HCT116 (cell line): ENCODE measurements at places on chromosomes 7 and 10.

DNA sequence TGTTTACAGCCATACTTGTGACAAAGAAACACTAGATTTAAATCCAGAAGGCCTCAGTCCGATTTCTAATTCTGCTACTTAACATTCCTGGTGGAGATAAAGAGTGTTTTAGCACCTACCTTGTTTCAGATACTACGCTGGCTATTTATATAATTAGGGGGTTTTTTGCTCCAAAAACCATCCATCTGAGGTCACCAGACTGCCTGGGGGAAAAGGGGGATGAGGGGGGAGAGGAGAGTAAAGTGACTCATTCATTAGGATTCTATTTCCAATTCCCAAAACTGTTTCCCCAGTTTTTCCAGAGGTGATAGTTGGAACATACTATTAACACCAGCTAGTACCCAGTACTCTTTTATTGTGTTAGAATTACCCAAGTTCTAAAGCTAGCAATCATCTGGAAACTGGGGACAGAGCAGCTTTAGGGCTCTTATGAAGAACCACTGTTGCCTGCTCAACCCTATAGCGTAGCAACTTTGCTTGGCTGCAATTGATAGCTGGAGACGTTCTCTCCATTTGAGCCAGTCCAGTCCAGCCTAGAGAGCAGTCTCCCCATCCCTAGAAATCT lies 6.6 kb downstream of the GCC1 start:
- no peaks in the 10 kb centered on the region for H3K27me3 ChIP-seq
- DNase-seq = no peak
- H3K27ac ChIP-seq = no peak overlapping the region
- H3K4me1 ChIP-seq = no peaks in the 10 kb centered on the region; the same call in 1 of the 2 replicates

DNA sequence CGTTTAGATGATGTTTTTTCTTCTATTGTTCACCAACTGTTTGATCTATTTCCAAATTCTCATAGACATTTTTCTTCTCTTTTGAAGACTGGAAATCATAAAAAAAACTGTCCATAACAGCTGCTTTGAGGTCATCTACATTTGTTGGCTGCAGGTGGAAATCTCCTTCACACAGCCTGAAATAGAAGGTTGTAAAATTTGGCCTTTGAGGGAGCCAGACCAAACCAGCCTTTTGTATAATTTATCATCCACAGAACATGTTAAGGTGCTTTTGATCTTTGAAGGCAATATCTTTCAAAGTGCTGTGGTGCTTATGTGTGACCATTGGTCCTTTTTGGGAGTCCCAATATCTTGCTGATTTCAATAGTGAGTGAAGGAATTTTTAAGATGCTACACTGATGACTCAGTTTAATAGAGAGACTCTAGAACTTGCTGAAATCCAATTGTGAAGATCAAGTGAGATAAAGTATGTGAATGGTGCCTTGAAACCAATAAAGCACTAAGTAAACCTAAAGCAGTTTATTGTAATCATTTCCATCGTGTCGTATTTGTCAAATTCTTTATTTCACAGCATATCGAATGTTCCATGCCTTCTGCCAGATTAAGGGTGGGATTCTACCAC lies 5.4 kb downstream of the FERD3L start:
- no peak for DNase-seq
- H3K27me3 ChIP-seq = no peaks in the 10 kb centered on the region
- no peak overlapping the region for H3K4me3 ChIP-seq
- H3K36me3 ChIP-seq = no peaks in the 10 kb centered on the region

GRCh38 chr7:48388911-48389310 lies 217.7 kb downstream of the ABCA13 start:
- H3K36me3 ChIP-seq = no peaks in the 10 kb centered on the region
- no peaks in the 10 kb centered on the region for H3K4me1 ChIP-seq
- no peak overlapping the region for H3K4me3 ChIP-seq
- H3K27me3 ChIP-seq = no peaks in the 10 kb centered on the region

DNA sequence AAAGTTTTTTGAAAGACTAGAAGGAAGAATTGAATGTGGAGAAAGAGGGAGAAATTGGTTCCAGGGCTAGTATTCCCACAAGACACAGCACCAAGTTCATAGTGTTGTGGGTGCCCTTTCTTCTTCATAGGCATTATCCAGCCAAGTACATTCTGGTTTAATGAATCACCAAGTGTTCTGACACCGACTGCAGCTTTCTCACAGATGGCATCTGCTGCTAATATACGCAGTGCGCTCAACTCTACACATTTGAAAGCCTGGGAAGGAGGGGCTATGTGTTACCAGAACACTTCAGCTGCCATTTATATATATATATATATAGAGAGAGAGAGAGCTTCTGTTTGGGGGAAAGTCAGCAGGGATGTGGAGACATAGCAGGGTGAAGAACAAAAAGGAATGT lies 1168.4 kb downstream of the GATA3 start:
- no peak overlapping the region for H3K27ac ChIP-seq
- no peaks in the 10 kb centered on the region for H3K4me1 ChIP-seq

DNA sequence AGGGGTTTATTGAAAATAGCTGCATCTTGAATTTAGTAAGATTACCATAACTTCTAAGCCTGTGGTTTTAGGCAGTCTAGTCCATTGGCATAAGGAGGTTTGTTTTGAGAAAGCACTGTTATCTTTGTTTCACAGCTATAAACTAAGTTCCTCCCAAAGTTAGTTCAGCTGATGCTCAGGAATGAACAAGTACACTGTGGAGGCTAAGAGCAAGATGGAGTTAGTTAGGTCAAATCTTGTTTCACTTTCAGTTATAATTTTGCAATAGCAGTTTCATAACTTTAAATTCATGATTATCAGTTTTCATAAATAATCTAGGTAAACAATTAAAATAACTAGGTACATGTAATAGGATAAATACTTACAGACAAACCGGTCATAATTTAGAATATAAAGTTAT lies 15.4 kb downstream of the SEC61G start:
- H3K27ac ChIP-seq = no peak overlapping the region
- no peaks in the 10 kb centered on the region for H3K4me1 ChIP-seq
- no peak overlapping the region for H3K4me3 ChIP-seq
- peaks cover 9% of the 10 kb centered on the region; the same call in 1 of the 2 replicates for H3K36me3 ChIP-seq
- H3K27me3 ChIP-seq = no peaks in the 10 kb centered on the region

GRCh38 chr10:42875798-42876341 lies 93.3 kb downstream of the BMS1 start:
- no peak overlapping the region for H3K27ac ChIP-seq
- no peak for DNase-seq
- no peaks in the 10 kb centered on the region for H3K36me3 ChIP-seq
- peaks cover 8% of the 10 kb centered on the region; the same call in 1 of the 2 replicates for H3K4me1 ChIP-seq
- H3K27me3 ChIP-seq = no peaks in the 10 kb centered on the region

- H3K4me1 ChIP-seq = no peaks in the 10 kb centered on the region
- DNase-seq = no peak
- H3K27me3 ChIP-seq = no peaks in the 10 kb centered on the region
- no peak overlapping the region for H3K4me3 ChIP-seq
Observed at GRCh38 chr10:44377651-44378310, 7.1 kb downstream of the CXCL12 start.

- no peak for DNase-seq
- H3K4me3 ChIP-seq = peak overlapping the region; percentile 79
- H3K36me3 ChIP-seq = no peaks in the 10 kb centered on the region
- peak overlapping the region; percentile 94; the same call in 1 of the 2 replicates for H3K27ac ChIP-seq
Observed at GRCh38 chr10:75410132-75411005, 8.8 kb upstream of the ZNF503 start.

DNA sequence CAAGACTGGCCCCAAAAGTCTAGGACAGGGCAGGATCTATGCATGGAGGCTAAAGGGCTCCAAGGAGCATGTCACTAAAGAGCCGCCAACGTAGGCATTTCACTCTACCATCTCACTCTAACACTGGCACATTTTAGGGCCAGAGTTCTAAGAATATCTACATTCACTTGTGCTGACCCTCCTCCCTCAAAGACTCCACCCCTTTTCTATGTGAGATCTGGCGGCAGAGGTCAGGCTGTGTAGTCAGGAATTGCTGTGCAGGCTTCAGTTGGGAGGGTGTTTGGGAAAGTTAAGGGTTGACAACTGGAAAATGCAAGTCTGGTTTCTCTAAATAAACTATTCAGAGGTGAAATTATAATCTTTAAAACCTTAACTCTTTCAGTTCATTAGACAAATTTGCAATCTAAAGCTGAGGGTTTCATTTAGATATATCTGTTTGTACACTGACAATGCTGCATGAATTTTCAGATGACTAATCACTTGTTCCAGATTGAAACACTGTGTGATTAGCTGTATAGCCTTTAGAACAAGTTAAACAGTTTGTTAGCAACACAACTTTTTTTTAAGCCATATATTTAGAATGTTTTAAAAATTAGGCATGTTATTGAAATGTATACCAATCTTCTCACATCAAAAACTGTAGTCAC lies 18.2 kb downstream of the LMOD2 start:
- no peak for DNase-seq
- H3K27me3 ChIP-seq = no peaks in the 10 kb centered on the region
- H3K4me1 ChIP-seq = no peaks in the 10 kb centered on the region

- H3K36me3 ChIP-seq = no peaks in the 10 kb centered on the region
- H3K27ac ChIP-seq = no peak overlapping the region
- H3K27me3 ChIP-seq = no peaks in the 10 kb centered on the region
- peak; percentile 10 for DNase-seq
- no peak overlapping the region for H3K4me3 ChIP-seq
Observed at GRCh38 chr7:142375710-142376313, 118.0 kb upstream of the PRSS58 start.

- DNase-seq = no peak
- no peak overlapping the region for H3K27ac ChIP-seq
- H3K4me3 ChIP-seq = no peak overlapping the region
- no peaks in the 10 kb centered on the region for H3K36me3 ChIP-seq
Observed at GRCh38 chr7:83842894-83843293, 194.0 kb upstream of the SEMA3E start.

DNA sequence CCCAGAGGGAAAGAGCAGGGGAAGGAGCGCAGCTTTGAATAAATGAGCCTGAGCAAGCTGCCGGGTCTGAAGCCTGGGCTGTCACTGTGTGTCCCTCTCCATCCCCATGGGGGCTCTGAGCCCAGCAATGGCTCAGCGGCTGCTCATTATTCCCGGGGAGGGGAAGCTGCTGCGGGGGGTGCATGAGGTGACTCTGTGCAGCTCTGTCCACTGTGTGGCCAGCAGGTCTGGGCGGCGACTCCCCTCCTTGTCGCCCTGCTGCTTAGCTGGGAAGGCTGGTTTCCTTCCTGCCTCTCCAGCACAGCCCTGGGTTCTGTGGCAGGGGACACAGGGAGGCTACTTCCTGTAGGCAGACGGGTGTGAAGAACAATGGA lies 234.2 kb downstream of the PRPF18 start:
- H3K4me1 ChIP-seq = no peaks in the 10 kb centered on the region
- no peaks in the 10 kb centered on the region for H3K36me3 ChIP-seq
- no peak overlapping the region for H3K27ac ChIP-seq

GRCh38 chr7:29207162-29207801 lies 12.7 kb downstream of the CHN2 start:
- H3K4me1 ChIP-seq = peaks cover 6% of the 10 kb centered on the region
- H3K27me3 ChIP-seq = no peaks in the 10 kb centered on the region
- DNase-seq = no peak
- no peaks in the 10 kb centered on the region for H3K36me3 ChIP-seq
- H3K4me3 ChIP-seq = no peak overlapping the region

- H3K27me3 ChIP-seq = no peaks in the 10 kb centered on the region
- H3K36me3 ChIP-seq = 0 out of 2 replicates have a peak, but pooled peaks cover 2% of the 10 kb centered on the region
- peak; percentile 64 for DNase-seq
- H3K4me3 ChIP-seq = no peak overlapping the region
- H3K4me1 ChIP-seq = peaks cover 51% of the 10 kb centered on the region
- no peak overlapping the region; the same call in 1 of the 2 replicates for H3K27ac ChIP-seq
Observed at GRCh38 chr10:15209827-15210509, 41.5 kb upstream of the NMT2 start.

GRCh38 chr7:7761340-7761973 lies 43.0 kb upstream of the RPA3 start:
- no peak overlapping the region for H3K27ac ChIP-seq
- no peaks in the 10 kb centered on the region for H3K4me1 ChIP-seq
- H3K4me3 ChIP-seq = no peak overlapping the region
- no peaks in the 10 kb centered on the region for H3K27me3 ChIP-seq

DNA sequence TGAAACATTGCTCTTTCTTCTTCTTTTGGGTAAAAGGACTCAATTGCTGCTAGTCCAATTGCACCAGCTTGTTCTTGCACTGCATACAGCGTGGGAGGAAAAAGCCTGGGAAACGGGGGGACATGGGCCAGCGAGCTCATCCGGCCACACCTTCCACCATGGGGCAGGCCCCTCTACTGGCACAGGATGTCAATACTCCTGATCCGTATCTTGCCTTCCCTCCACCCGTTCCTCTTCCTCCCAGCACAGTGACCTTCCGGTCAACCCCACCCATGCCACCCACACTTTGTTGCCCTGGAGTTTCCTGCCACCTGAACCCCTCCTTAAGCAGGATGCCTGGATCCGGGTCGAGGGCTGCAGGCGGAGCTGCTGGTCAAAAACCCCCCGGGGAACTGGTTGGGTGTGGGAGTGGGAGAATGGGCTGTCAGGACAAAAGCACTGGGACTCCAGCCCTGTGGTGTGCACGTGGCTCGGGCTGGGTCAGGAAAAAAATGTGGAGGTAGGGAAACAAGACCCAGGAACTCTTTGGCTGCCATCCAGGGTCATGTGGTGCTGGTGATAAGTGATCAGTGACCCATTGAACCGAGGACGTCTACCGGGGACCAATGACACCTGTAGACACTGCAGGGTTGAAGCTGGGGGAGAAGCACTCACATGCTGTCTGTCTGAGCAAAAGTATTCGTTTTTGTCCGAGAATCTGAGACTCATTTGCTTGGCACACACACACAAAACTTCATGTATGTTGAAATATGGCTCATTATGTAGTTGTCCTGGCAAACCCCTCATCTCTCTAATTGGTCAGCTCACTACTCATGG lies 8.1 kb downstream of the IL2RA start:
- H3K27ac ChIP-seq = no peak overlapping the region
- no peak for DNase-seq
- peaks cover 25% of the 10 kb centered on the region for H3K4me1 ChIP-seq
- H3K36me3 ChIP-seq = no peaks in the 10 kb centered on the region

DNA sequence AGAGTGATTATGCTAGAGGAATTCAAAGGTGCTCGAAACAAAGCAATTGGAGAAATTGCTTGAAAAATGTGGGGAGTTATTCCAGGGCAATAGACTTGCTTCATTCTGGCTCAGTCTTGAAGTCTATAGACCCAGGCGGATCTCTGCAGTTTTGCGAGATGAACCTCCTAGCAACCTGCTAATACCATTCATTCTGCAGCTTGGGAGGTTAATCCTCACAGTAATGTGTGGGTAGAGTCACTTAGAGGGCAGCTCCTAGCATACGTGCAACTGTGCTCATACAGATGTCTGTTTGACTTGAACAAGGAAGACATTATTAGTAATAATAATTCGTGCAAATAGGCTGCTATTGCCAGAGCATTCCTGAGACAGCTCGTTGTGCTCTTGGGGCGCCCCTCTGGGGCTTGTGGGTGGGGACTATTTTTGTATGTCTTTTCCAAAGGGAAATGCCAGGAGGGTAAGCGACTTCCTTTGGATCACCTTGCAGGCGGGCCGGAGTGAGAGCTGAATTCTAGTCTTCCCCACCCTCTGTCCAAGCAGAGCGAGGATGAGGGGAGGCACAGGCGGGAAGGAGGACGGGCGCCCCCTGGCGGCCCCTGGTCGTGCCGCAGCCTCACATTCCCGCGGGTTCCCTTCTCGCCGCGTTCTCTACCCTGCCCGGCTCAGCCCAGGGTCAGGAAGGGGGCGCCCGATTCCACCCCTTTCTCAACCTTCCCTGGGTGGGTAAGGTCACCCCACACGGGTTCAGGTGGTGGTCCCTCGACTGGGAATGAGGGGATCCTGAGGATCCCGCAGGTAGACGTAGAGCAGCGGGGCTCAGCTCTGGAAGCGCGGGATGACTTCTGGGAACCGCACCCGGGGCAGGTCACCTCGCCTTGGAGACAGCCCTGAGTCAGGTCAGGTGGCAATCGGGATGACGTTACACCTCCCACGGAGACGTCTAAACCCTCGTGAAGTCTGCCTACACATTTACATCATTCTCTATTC lies 241.5 kb downstream of the PHTF2 start:
- H3K27ac ChIP-seq = no peak overlapping the region
- no peak overlapping the region for H3K4me3 ChIP-seq
- H3K36me3 ChIP-seq = no peaks in the 10 kb centered on the region
- peak; percentile 23 for DNase-seq
- H3K27me3 ChIP-seq = no peaks in the 10 kb centered on the region
